ENCODE measurements at places on chromosomes 13 and 19.

- DNase-seq, result no peak
These were observed 79.4 kb downstream of the MAP4K1 start for GRCh38 chr19:38538386-38538785.

GRCh38 chr19:35447606-35448469, at the start of gene FFAR2:
Gene FFAR2 (plus strand): TSS chr19:35448257. CDS start chr19:35449715, 1,458 bp downstream.
- no peak for DNase-seq

DNA sequence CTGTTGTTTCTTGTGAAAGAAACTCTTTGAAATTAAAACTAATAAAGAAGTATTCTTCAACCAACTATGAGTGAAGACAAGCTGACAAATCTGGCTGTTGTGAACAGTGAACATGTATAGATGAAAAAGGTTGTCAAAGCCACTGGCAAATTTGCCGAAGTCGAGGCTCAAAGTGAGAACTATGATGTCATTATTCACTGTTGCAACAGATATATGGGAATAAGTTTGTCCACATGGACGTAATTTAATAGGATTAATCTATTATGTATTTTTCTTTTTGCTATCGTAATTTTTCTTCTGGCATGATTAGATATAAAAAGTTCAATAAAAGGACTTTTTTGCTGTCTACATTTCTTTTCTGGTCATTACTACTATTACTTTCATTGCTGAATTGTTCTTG, 223.2 kb upstream of the ZNF507 start:
- DNase-seq, result no peak

GRCh38 chr19:33647146-33647545, 25.4 kb downstream of the CHST8 start:
- no peak for DNase-seq

- DNase-seq, result peak; percentile 31
These were observed 69.2 kb downstream of the ZNF100 start for GRCh38 chr19:21698215-21698614.

DNA sequence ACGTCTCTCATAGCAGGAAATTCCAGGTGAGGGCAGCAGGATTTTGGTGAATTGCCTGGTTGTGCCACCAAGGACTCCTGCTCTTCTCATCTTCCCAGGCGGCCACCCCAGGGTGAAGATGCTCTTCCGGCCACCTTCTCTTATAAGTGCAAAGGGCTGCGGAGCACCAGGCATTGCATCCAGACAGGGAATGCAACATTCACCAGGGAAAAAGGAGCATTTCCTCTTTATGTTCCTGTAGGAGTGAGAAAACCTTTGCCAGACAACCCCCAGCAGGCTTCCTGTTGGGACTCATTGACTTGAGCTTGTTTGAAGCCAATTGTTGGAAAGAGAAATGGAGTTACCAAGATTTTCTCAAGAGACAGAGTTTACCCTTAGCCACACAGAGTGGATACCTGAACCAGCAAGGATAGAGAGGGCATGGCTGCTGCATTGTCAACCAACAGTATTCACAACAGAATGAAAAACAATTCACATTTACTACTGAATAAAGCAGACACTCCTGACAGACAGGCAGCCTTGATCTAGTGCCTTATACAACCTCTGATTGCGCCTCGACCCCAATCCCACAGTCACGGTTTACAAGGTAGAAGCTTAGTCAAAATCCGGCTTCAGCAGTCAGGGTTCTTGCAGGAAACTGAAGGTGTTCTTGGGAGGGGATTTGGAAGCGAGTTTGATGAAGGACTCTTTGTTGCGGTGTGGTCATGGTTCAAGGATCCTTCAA, 1.8 kb upstream of the ATP11A start:
- DNase-seq, result no peak

DNA sequence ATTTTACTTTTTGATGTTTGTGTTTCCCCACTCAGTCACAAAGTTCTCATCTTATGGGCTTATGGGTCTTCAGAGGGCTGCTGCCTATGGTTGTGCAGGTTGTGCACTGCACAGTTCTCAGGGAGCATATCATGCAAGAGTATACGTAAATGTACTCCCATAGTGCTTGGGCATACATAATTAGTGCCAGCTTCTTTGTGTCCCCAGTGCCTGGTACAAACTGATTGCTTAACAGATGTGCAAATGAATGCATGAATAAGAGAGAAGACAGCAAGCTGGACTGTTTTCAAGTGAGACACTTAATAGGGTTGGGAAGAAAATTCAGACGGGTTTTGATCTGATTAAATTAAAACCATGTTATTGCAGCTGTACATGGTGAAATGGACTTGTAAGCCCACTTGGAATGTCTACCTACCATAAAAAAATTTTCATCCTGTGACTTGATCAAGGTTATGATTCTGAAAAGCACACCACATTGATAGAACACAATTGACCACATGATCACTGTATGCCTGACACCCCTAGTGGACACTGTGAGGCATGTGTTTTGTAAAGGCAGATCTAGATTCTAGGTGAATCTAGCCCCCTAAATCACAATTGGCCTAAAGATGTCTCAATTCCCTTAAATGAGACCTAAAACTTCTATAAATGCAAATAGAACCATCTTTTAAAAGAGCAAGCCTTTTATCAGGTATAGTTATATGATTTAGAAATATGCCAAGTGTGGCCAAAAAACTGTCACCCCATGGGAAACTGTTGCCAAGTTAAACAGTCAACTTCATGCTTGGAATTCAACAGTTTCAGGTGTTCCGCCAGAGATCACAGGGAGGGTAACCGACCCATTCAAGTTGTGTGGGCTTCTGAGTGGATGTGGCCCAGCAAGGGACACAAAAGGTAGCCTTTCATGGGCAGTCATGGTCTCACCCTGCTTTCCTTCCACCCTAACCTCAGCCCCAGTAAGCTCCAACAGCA, 27.9 kb downstream of the FAM124A start:
- DNase-seq, result no peak

- DNase-seq, result peak; percentile 76
These were observed 280.8 kb downstream of the DCT start for GRCh38 chr13:94198681-94199080.

DNA sequence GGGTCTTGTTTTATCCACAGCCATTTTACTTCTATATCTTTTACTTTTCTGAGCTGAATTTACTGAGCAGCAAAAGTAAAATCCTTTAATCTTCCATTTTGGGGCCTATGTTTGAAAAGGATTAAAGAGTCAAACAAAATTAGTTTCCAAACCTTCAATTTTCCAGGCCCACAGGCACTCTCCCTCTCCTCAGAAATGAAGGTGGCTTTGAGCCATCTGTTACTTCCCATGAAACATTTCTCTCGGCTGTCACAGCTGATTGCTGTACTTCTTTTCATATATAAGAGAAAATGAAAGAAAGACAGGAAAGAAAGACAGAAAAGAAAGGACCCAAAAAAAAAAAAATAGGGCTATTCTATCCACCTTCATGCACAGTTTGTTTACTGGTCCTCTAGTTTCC, 194.9 kb downstream of the LACC1 start:
- DNase-seq, result no peak

GRCh38 chr13:75803164-75803611, 167.1 kb downstream of the LMO7 start:
- DNase-seq, result peak; percentile 95

- DNase-seq, result no peak
These were observed 867.7 kb downstream of the PCDH9 start for GRCh38 chr13:66362485-66362884.

GRCh38 chr13:30934381-30934780, 1.9 kb downstream of the TEX26 start:
- DNase-seq, result no peak

- no peak for DNase-seq
These were observed 12.7 kb downstream of the ADAT3 start for GRCh38 chr19:1917926-1918325.

GRCh38 chr19:4715529-4716221, 8.0 kb downstream of the DPP9 start:
- DNase-seq, result no peak

- no peak for DNase-seq
These were observed 2136.1 kb upstream of the PCDH20 start for GRCh38 chr13:63551731-63552130.

DNA sequence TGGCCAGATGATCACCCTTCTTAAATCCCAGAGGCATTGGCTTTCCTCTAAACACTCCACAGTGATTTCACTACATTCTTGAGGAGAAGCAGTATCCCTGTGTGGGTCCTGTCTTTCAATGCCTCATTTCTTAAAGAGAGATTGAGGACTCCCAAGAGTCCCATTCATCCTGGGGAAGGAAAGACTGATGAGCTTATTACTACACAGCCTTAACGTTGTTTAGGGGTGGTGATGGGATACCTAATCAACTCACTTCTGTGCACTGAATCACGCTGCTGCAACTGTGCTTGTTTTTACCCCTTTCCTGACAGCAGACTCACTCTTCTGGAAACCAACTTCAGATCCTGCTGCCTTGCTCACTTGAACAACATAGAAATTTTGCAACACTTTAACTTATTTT, 203.1 kb downstream of the RGCC start:
- no peak for DNase-seq

GRCh38 chr19:33275559-33275932, 26.8 kb downstream of the CEBPA start:
- DNase-seq, result no peak

GRCh38 chr13:111546921-111547675, 226.7 kb downstream of the TEX29 start:
- DNase-seq, result no peak

DNA sequence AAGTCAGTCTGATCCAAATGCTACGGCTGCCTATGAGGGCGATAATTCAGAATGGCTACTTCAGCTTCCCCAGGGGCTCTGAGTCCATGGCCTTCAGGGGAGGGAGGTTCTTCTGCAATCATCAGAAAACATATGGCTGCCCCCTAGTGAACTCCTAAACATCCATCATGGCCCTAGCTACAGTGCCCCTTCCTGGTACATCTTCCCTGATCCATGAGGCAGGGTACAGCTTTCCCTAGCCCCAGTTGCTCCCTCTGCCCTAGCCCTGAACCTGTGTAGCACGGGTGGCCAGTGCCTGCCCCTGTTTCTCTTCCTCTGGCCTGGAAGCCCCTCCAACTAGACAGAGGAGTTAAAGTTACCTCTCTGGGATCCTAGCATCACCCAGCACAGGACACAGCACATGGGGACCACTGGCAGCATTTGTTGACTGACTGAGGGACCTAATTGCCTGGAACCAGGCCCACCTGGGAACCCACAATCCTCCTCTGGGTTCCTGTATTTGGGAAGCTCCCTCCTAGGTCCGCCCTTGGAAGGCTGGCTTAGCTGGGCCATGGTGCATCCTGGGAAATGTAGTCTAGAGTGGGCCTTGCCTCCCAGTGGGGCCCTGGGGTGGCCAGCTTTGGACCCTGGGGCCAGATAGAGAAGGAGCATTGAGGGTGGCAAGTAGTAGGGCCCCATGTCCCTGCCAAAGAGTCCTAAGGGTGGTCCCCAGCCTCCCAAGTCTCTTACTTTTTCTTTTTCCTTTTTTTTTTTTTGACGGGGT, 17.7 kb upstream of the SEMA6B start:
- DNase-seq, result no peak

GRCh38 chr13:111020546-111020945, 94.6 kb upstream of the ARHGEF7 start:
- DNase-seq, result no peak

DNA sequence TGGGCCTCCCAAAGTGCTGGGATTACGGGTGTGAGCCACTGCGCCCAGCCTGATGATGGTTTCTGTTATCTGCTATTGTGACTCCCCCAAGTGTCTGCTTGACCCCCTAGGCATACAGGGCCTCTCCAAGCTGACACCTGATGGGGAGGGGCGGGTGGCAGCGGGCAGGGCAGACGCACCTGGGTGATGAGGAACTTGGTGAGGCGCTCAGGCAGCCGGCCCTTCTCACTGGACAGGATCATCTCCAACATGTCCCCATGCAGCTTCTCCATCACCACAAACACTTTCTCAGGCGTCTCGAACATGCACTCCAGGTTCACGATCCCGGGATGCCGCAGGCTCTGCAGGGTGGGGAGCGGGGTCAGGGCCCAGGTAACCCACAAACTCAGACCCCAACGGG, 27.6 kb downstream of the PRKD2 start:
- DNase-seq, result no peak

- DNase-seq, result peak; percentile 91
These were observed 493 bp upstream of the PDE4A start for GRCh38 chr19:10419646-10420443.

GRCh38 chr19:33248954-33249613, 23.4 kb upstream of the SLC7A10 start:
- DNase-seq, result no peak

GRCh38 chr13:44906230-44906629, 83.0 kb downstream of the NUFIP1 start:
- peak; percentile 17 for DNase-seq

DNA sequence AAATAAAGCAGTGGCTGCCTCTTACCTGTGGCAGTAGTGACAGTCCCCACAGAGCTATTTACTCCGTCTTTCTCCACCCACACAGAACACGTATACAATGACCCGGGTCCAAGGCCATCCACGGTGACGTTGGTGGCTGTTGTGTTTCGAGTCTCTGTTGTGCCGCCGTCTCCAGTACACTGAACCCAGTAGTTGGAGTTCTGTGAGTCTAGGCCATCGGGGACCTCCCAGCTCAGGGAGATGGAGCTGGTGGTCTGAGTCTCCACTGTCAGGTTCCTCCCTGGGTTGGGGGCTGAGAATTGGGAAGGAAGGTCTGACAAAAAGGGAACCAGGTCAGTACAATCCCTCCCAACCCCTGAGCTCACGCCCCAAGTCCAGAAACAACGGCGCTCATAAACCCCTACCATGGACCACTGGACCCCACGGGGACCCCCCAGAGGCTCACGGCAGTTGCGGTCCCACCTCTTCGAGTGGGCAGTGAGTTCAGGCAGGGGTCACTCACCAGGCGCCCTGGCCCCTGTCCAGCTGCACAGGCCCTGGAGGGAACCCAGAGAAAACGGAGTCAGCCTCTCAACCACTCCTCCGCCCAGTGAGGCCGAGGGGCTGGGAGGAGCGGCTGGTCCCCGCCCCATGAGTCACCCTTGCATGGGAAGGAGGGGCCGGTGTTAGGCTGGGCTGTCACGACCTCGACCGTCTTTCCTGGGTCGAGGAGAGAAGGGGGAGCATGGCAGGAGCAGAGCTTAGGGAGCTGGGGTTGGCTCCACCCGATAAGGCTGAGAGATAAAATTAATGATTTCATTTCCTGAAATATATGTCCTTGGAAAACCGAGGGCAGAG, 2.4 kb downstream of the PTPRH start:
- peak; percentile 71 for DNase-seq

DNA sequence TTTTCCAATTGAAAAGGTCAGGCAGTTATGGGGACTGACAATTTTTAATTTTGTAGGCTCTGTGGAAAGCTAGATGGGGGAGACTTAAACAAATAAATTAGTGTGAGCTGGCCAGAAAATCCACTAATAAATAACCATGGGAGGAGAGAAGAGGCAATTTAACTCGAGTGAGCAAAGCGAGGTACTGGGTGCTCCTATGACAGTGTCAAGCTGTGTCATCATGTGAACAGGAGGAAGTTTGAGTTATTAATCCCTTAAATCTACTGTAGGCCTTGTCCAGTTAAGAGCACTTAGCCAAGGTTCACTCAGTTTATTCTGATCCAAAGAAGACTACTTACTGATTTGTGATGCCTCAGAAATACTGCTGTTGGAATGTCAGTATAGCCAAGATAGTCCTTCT, 122.8 kb downstream of the OXGR1 start:
- DNase-seq, result no peak

- no peak for DNase-seq
These were observed 318.8 kb downstream of the SPRY2 start for GRCh38 chr13:80022146-80022545.

- no peak for DNase-seq
These were observed 668 bp upstream of the SBK3 start for GRCh38 chr19:55546011-55546410.

- no peak for DNase-seq
These were observed 28.3 kb downstream of the TDRD3 start for GRCh38 chr13:60425332-60425731.

GRCh38 chr13:101941095-101941783, 460.6 kb downstream of the FGF14 start:
- peak; percentile 19 for DNase-seq

GRCh38 chr13:18947376-18947977, 234.1 kb downstream of the TUBA3C start:
- DNase-seq, result no peak

Data from NCI-H146 (cell line).